Parietal lobe (tissue), 2 donors: ENCODE measurements at places on chromosomes 1 and 21. TPM values are rescaled to one million over a fixed set of nuclear protein-coding genes. Genes with fewer than 3 reads are reported as not detected.

DEPDC1 gene
- 4.7 TPM for total RNA-seq

S100A3 gene
- not detected for total RNA-seq

ZNF697 gene
- 34.7 TPM for total RNA-seq

CYP4Z1 gene
- total RNA-seq = 0.63 TPM

AADACL3 gene
- not detected for total RNA-seq

AIRE gene
- not detected for total RNA-seq

FCER1G gene
- 3.8 TPM for total RNA-seq

REN gene
- total RNA-seq = not detected

ERICH3 gene
- total RNA-seq = 36.9 TPM

PAX7 gene
- not detected for total RNA-seq

LDLRAD1 gene
- total RNA-seq = not detected

GBP3 gene
- total RNA-seq = 0.31 TPM

CCDC30 gene
- total RNA-seq = 23.5 TPM

CFAP141 gene
- not detected for total RNA-seq

B3GALT6 gene
- 24.7 TPM for total RNA-seq

ADGRL2 gene
- 188 TPM for total RNA-seq

GUCA2B gene
- not detected for total RNA-seq

OR2G6 gene
- not detected for total RNA-seq

METTL18 gene
- total RNA-seq = 7.2 TPM

FLAD1 gene
- 23.8 TPM for total RNA-seq

DCDC2B gene
- total RNA-seq = not detected

CRYZL1 gene
- 92.3 TPM for total RNA-seq

ADAM15 gene
- total RNA-seq = 27.9 TPM

CA6 gene
- not detected for total RNA-seq

ACTL8 gene
- not detected for total RNA-seq

DTL gene
- 6.6 TPM for total RNA-seq

PLA2G2C gene
- total RNA-seq = not detected

RGSL1 gene
- total RNA-seq = not detected

SH2D1B gene
- not detected for total RNA-seq

BRDT gene
- not detected for total RNA-seq

OR2T35 gene
- not detected for total RNA-seq

SPRR4 gene
- total RNA-seq = not detected

CASQ2 gene
- total RNA-seq = not detected

NES gene
- total RNA-seq = 29.7 TPM
